ENCODE measurements at places on chromosomes 3 and 15.

DNA sequence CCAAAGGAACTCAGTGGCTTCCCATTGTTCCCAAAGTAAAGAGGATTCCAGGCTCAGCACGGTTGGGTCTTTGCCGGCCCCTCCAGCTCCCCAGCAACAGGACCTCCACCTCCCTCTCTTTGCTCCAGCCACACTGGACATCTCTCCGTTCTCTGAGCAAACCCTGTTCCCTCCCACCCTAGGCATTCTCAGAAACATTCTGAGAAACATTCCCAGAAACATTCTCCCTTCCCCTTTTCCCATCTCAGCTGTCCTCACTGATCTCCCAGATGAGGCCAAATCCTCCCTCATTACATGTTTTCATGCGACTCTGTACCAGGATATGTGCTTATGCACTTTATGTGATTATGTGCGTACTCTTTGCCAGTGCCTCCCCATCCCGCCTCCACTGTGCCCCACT is 14.1 kb downstream of the CCDC33 start:
- no peak for DNase-seq
- no peaks in the 10 kb centered on the region for H3K36me3 ChIP-seq
- peaks cover 40% of the 10 kb centered on the region for H3K27me3 ChIP-seq
- H3K27ac ChIP-seq: no peak overlapping the region
- peaks cover 10% of the 10 kb centered on the region for H3K4me1 ChIP-seq
- no peak overlapping the region for H3K4me3 ChIP-seq

DNA sequence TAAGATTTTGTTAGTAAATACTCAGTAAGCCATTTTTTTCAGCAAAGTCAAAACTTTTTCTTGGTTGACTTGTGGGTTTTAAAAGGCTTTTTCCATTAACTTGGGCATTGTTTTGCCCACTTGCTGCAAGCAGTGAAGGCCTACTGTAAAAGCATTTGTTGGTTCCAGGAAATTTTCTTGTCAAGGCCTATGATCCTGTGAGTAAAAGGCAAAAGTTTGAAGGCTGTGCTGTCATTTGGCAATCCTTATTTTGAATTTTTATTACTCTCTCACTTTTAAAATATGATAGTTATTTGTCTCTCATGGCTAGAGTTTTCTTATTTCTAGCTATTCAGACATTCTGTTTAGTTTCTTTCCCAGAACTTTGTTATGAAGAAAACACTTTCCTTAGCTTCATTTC is 13.0 kb downstream of the P2RY12 start:
- no peak overlapping the region for H3K4me3 ChIP-seq
- H3K27ac ChIP-seq: no peak overlapping the region
- DNase-seq: no peak
- no peaks in the 10 kb centered on the region for H3K27me3 ChIP-seq

DNA sequence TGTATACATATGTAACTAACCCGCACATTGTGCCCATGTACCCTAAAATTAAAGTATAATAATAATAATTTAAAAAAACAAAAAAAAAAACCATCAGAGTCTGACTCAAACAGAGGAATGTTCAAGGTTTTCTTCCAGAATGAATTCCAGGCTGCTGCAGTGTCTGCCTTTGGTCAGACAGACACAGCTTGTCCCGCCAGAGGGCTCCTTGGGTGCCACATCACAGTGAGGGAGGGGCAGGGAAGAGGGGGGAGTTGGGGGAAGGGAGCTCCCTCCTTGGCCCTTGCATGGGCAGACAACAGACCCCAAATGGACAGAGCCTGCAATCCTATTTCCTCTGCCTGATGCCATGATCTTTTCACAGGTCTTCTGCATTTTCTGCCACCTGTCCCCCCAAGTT is 36.5 kb downstream of the ITGB5 start:
- H3K4me3 ChIP-seq: no peak overlapping the region
- peaks cover 11% of the 10 kb centered on the region for H3K4me1 ChIP-seq
- peaks cover 17% of the 10 kb centered on the region for H3K36me3 ChIP-seq
- peak; percentile 70 for DNase-seq
- peak overlapping the region; percentile 33 for H3K27ac ChIP-seq

DNA sequence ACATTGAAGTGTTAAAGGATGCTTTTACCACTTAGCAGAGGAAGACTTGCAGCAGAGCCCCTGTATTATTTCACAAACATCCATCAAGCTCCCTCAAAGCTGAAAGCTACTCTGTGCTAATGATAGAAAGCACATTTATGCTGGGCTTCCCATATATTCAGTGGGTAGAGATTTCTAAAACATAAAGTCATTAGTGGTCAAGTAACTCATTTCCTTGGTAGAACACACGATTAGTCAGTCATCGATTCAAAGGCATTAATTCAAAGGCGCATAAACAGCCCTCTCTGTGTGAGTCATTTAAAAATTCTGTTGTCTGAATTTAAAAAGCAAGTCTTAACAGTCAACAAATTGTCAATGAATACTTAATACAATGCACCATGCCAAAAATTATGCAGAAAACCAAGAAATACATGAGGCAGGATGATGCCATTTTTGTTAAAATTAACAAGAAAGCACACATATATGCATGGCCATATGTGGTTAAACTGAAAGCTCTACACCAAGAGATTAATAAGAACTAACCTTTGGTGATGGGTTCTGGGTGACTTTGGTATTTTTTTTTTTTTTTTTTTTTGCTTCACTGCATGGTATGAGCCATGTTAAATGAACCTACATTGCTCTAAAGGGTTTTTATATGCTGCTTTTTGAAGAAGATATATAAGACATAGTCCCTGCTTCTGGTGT is 61.7 kb downstream of the LDHAL6B start:
- peaks cover 1% of the 10 kb centered on the region for H3K4me1 ChIP-seq
- no peaks in the 10 kb centered on the region for H3K27me3 ChIP-seq
- peaks cover 13% of the 10 kb centered on the region for H3K36me3 ChIP-seq
- H3K27ac ChIP-seq: no peak overlapping the region
- DNase-seq: peak; percentile 57

DNA sequence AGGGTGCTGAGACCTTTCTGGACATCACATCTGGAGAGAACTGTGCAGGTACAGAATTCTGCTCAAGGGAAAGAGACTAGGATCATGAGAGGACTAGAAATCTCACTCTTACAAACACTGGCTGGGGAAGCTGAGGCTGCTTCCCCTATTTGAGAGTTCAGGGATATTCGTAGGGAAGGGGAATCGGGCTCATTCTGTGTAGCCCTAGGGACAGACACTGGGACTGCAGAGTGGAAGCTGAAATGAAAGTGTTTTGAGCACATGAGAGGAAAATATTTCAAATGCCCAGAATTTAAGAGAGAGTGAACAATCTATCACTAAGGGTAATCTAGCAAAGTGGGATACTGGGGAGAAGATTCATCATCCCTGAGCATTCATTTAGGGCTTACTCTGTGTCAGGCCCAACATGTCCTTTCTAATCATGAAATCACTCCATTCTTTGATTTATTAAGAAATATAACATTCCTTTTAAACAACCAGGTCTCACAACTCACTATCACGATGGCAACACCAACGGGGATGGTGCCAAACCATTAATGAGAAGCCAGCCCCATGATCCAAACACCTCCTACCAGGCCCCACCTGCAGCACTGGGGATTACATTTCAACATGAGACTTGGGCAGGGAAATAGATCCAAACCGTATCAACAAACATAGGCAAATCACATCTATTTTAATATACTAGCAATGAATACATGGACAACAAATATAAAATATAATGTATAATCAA is 63.0 kb downstream of the CPN2 start:
- no peak for DNase-seq
- H3K4me1 ChIP-seq: peaks cover 3% of the 10 kb centered on the region
- H3K27ac ChIP-seq: no peak overlapping the region
- no peak overlapping the region for H3K4me3 ChIP-seq
- H3K36me3 ChIP-seq: no peaks in the 10 kb centered on the region

DNA sequence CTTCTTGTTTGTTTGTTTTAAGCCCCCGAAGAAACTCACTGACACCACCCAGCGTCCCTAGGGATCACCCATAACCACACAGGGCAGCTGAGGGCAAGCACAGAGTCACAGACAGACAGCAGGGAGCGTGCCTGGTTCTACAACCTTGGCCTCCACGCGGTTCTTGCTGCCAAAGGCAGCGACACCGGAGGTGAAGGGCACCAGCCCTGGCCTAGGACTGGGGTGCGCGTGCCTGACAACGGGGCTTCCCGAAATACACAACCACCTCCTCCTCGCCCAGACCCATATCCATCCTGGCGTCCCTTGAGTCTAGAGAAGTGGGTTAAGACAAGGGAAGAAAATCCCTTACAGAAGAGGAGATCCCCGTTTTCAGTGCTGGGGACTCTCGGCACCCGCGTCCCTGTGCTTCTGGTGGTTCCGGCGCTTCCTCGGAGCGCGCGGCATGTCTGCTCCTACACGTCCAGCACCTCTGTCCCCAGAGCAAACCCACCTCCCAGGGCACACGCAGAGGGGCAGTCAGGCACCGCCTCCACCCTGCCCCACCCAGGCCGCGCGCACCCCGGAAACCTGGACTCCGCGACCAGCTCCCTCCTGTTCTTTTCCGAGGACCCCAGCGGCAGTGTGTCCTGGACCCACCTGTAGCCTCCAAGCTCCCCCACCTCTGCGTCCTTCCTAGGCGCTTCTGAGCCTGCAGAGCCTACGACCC is 911 bp downstream of the RFTN1 start:
- peak overlapping the region; percentile 41 for H3K27ac ChIP-seq
- DNase-seq: no peak
- H3K27me3 ChIP-seq: no peaks in the 10 kb centered on the region
- no peaks in the 10 kb centered on the region for H3K36me3 ChIP-seq
- H3K4me1 ChIP-seq: peaks cover 24% of the 10 kb centered on the region

DNA sequence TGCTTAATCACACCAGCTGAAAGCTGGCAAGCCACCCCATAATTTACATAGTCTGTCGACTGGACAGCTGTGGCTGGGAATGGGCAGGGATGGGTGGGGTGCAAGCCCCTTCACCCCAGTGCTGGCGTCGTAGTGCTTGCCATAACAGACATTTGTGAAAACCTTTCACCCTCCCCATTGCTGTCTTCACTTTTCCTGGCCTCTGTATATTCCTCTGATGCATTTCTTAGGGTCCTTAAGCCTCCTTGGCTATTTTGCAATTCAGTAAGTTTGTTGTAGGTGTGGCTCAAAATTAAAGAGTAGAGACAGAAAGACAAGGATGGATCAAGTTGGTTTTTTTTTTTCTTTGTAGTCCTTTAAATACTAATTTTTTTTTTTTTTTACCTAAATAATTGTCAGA is 383.3 kb upstream of the MCTP2 start:
- DNase-seq: no peak
- H3K27me3 ChIP-seq: no peaks in the 10 kb centered on the region
- no peaks in the 10 kb centered on the region for H3K4me1 ChIP-seq
- no peak overlapping the region for H3K27ac ChIP-seq
- H3K36me3 ChIP-seq: no peaks in the 10 kb centered on the region

DNA sequence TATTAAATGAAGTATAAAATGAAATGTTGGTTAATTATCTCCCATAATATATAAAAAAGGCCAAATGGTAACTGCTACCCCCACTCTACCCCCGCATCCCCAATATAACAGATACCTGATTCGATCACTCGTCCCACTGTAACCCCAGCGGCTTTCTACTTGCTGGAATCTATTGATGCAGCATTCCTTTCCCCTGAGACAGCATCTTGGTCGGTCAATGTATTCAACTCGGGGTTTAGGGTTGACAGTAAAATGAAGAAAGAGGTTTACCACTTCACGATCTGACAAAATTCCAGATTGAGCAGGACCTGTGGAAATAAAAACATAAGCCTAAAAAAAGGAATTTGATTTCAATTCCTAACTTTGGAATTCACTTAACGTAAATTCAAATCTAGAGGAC is 18.6 kb upstream of the C15orf40 start:
- peaks cover 3% of the 10 kb centered on the region for H3K4me1 ChIP-seq
- peak; percentile 48 for DNase-seq
- H3K27ac ChIP-seq: peak overlapping the region; percentile 23
- H3K27me3 ChIP-seq: no peaks in the 10 kb centered on the region
- no peak overlapping the region for H3K4me3 ChIP-seq

DNA sequence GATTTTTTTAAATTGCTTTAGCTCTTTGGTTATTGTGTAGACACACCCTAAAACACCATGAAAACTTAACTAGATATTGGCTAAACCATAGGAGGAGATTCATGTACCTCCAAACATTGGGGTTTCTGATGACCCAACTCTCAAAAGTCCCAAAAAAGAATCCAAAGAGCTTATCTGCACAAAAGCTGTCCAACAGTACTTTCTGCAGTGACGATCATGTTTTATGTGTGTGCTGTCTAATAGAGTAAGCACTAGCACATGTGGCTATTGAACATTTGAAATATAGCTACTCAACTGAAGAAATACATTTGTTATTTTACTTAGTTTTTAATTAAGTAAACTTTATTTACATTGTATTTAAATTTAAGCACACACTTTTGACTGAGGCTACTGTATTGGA is 818.2 kb upstream of the LMCD1 start:
- no peaks in the 10 kb centered on the region for H3K4me1 ChIP-seq
- H3K27ac ChIP-seq: no peak overlapping the region
- no peak overlapping the region for H3K4me3 ChIP-seq
- DNase-seq: no peak
- H3K36me3 ChIP-seq: no peaks in the 10 kb centered on the region

DNA sequence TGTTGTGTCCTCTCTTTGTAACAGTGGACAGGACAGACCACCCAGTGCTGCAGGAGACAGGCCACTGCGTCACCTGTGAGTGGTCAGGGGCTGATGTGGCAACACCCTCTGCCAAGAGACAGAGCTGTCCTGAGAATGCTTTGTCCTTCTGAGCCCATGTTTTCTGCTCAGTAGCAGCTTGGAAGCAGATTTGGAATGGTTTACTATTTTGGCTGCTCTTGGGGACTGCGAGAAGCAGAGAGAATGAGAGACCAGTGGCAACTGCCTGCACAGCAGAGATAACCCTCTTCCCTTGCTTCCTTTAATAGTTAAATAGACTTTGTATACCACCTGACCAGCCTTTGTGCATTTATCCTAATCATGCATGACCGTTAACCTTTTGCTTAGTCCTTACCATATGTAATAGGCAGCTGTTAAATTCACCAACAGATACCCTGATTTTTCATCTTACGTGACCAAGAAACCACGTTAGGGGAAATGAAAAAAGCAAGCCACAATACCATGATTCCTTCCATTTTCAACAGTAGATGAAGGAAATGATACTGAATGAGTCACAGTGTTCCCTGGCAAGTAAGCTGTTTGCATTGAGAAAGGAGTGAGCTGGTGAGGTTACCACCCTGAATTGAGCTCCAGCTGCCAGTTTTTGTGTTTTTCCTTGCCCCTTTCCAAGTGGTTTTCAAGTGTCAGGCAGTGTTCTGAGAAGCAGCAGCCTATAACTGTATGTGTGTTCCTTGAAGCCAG is 35.5 kb downstream of the B3GALNT1 start:
- H3K4me3 ChIP-seq: no peak overlapping the region
- no peak overlapping the region for H3K27ac ChIP-seq
- peaks cover 8% of the 10 kb centered on the region for H3K4me1 ChIP-seq
- H3K36me3 ChIP-seq: no peaks in the 10 kb centered on the region

DNA sequence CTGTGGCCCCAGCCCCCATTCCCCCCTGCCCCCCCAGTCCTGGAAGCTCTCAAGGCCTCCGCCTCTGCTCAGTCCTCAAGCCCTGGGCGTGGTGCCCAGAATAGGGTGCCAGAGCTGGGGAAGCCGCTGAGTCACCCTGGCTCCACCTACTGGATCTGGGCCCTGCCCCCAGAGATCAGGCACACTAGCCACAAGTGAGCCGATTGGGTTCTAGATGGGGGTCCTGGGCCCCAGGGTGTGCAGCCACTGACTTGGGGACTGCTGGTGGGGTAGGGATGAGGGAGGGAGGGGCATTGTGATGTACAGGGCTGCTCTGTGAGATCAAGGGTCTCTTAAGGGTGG is 5.7 kb downstream of the EIF4G1 start:
- peak overlapping the region; percentile 9 for H3K27ac ChIP-seq
- peaks cover 32% of the 10 kb centered on the region for H3K4me1 ChIP-seq
- H3K27me3 ChIP-seq: no peaks in the 10 kb centered on the region
- peaks cover 72% of the 10 kb centered on the region for H3K36me3 ChIP-seq
- peak; percentile 92 for DNase-seq
